ENCODE measurements at places on chromosomes 5 and 9.
A peak's percentile ranks its signal among the peaks of the same experiment; 100 is the strongest.

DNA sequence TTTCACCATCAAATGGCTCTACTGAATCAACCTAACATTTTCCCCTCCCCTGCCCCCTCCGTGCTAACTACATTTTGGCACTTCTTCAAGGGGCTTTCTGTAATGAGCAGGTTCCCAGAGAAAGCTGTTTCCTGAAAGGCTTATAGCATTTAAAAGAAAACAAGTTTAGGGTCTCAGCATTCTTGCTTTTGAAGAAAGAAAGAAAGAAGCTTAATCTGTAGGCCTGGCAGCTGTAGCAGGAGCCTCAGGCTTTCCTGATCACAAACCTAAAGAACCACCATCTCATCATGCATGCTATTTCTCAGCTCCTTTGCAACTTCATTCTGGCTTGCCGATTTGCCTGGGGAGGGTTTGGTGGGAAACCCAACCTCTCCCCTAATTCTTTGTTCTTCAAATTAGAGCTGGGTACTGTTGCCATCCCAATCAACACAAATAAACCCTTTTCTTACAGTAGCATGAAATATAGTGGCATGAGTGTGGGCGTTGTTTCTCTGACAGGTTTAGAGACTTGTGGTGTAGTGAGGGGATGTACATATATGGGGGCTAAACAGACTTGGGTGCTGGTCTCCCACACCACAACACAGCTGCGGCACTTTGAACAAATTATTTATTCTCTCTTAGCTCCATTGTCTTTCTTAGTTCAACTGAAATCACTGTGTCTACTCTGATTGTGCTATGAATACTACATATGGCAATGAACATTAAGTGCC is 160.5 kb upstream of the TNC start:
- DNase-seq: no peak

DNA sequence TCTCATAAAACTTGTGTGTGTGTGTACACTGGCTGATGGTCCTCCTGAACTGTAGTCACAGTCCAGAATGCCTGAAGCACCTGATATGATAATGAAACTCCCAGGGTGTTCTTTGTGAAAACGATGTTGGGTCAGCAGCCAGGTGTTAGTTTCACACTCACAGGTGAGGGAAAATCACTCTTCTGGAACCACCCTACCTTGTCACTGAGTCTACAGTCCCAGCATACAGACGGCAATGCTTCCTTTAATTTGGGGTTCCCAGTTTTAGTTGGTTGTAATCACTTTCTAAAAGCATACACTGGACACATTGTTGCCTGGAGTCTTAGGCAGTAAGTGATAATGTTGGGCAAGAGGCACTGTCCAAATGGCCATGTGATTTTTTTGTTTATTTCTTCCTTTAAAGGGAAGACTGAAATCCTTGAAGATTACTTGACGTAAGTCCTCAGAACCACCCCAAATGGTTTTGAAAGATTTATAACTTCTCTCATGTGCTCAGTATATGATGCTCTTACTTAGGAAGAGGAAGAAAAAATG is 18.2 kb upstream of the MGAT1 start:
- no peak for DNase-seq

- DNase-seq: no peak
Observed at GRCh38 chr9:124052401-124052800, 40.8 kb downstream of the LHX2 start.

DNA sequence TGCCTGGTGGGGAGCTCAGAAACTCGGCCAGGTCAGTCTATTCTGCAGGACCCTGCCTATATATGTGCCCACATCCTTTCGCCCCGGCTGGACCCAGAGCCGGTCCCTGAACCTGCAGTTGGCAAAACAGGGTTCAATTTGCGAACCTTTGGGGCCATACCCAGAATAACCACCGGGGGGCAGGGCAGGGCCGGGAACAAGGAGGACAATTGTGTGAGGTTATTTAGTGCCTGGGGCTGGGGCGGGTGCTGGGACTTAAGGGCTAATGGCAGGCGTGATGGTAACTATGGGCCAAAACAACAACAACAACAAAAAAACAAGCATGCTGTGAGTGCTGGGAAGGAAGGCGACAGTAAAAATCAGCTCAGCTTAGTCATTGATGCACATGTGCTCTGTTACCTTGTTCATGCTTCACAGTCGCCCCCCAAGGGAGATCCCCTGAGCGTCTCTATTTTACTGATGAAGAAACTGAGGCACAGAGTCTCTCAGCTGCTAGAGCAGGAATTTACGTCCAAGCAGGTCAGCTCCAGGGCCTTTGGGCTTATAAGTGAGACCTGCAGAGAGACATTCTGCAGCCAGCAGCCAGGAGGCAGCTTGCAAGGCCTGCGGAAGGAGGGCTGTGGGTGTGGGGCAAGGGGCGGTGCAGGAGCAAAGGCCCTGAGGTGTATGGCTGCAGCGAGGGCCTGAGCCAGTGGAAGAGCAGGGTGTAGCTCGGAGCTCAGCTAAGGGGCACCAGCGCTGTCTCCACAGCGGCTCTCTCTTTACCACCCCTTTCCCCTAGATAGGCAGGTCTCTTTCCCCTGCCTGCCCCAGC is 106.0 kb downstream of the PHF2 start:
- DNase-seq: peak; percentile 64

GRCh38 chr5:15013654-15014463 is 142.3 kb upstream of the ANKH start:
- peak; percentile 83 for DNase-seq

- peak; percentile 97 for DNase-seq
Observed at GRCh38 chr9:129885670-129886106, 50.4 kb downstream of the USP20 start.

DNA sequence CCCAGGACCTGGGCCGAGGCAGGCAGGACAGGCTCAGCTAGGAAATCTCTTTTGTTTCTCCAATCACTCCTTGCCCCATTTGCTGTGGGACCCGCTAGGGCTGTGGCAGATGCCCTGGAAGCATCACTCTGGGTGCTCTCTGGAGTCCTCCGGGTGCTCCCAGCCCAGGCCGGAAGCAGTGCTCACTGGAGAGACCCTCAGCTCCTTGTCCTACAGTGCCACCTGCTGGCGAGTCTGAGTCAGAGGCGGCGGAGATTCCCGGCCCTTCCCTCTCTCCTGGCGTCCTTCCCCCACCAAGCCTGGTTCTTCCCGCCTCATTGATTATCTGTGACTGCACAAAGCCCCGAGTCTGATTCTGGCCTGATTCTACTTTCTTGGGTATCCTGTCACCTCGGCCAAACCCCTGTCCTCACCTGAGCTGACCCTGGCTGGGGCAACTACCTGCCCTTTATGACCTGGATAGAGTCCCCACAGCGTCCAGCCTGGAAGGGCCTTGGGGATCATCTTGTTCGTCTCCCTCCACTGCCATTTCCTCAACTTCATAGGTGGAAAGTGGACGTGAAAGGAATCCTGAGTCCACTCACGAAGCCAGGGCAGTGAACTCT is 7.3 kb upstream of the BARHL1 start:
- DNase-seq: peak; percentile 82

DNA sequence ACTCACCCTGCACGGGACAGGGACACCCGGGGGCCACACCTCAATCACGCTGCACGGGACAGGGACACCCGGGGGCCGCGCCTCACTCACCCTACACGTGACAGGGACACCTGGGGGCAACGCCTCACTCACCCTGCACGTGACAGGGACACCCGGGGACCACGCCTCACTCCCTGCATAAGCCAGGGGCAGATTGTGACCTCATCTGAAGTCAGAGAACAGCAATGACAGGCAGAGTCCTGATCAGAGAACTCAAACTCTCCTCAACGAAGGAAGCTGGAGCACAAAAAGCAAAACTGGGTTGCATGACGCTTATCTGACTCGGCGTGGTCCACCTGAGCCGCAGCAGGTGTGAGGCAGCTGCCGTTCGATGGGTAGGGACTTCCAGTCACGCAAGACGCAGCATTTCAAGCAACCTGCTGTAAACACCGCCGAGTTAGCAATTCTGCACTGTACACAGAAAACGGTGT is 3.2 kb downstream of the TERT start:
- no peak for DNase-seq

DNA sequence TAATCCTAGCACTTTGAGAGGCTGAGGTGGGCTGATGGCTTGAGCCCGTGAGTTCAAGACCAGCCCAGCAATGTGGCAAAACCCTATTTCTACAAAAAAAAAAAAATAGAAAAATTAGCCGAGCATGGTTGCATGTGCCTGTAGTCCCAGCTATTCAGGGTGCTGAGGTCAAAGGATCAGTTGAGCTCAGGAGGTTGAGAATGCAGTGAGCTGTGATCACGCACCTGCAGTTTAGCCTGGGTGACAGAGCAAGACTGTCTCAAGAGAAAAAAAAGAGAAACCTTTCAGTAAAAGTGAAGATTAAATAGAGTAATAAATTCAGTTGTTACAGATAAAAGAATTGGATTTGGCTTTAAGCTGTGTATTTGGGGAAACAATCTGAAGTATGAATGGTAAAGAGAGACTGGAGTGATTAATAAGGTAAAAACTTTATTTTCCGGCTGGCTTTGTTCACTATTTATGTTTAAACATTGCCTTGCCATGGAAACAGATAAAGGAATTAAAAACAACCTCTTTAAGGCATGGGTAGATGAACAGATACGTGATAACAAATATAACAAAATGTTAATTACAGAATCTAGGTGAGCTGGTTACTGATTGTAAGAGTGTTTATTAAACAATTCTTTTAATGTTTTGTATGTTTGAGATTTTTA is 56.0 kb upstream of the PCAT7 start:
- no peak for DNase-seq

GRCh38 chr9:117815315-117815714 is 111.1 kb downstream of the TLR4 start:
- no peak for DNase-seq

GRCh38 chr5:163649514-163649913 is 144.1 kb downstream of the MAT2B start:
- peak; percentile 73 for DNase-seq

DNA sequence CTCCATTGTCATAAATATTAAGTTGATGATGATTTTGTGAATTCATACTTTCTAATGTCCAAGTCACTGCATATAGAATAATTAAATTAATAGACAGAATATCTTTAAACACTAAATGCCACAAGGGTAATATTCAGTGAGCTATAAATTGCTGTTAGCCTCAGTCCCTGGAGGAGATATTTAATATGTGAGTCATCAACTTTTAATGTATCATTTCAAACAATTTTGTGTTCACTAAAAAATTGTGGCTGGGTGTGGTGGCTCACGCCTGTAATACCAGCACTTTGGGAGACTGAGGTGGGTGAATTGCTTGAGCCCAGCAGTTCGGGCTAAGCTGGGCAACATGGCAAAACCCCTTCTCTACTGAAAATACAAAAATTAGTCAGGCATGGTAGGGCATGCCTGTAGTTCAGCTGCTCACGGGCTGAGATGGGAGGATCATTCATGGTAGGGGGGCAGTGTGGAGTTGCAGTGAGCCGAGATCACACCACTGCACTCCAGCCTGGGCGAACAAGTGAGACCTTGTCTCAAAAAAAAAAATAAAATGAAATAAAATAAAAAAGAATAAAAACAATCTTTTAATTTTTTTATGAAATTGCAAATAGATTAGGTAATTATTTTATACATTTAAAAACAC is 717.3 kb upstream of the CHD1 start:
- no peak for DNase-seq

GRCh38 chr9:79221084-79221483 is 350.7 kb upstream of the TLE4 start:
- peak; percentile 97 for DNase-seq

- DNase-seq: peak; percentile 64
Observed at GRCh38 chr5:61330341-61330844, 1.7 kb upstream of the ZSWIM6 start.

DNA sequence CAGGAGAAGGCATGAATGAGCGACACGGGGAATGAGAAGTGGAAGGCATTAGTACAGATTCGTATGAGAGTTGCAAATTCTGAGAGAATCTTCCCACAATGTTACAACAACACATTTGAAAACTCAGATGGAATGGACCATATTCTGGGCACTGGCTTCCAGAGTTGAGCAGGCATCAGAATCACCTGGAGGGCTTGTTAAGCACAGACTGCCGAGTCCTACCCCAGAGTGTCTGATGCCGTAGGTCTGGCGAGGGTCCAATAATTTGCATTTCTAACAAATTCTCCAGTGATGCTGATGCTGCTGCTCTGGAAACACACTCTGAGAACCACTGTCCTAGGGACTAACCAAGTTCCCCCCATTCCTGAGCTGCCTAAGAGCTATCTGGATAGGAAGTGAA is 2.9 kb upstream of the TLX3 start:
- DNase-seq: no peak

DNA sequence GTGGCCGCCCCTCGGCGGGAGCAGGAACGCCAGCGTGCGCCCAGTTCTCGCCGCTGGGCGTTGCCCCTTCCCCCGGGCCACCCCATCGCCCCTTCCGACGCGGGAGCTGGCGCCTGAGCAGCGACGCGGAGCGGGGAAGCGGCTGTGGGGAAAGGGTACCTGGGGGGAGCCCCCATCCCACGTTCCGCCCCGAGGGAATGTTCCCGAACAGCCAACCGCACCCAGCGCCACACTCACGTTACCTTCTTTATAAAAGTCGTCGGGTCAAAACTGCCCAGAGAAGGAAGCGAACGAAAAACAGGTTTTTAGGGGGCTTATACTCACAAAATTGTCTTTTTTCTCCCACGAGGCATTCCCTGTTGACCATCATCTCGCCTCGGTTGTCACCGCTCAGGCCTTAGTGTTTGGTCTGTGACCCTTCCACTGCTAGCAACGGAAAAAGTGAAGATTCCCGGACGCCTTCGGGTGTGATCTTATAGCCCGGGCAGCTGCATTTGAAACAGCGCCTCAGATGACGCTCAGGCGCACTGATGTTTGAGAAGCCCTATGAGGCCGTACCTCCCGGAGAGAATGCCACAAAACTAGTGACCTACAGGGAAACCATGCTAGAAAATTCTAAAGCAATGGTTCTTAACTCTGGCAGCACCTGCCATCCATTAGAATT is 475 bp upstream of the GOLM1 start:
- peak; percentile 67 for DNase-seq

DNA sequence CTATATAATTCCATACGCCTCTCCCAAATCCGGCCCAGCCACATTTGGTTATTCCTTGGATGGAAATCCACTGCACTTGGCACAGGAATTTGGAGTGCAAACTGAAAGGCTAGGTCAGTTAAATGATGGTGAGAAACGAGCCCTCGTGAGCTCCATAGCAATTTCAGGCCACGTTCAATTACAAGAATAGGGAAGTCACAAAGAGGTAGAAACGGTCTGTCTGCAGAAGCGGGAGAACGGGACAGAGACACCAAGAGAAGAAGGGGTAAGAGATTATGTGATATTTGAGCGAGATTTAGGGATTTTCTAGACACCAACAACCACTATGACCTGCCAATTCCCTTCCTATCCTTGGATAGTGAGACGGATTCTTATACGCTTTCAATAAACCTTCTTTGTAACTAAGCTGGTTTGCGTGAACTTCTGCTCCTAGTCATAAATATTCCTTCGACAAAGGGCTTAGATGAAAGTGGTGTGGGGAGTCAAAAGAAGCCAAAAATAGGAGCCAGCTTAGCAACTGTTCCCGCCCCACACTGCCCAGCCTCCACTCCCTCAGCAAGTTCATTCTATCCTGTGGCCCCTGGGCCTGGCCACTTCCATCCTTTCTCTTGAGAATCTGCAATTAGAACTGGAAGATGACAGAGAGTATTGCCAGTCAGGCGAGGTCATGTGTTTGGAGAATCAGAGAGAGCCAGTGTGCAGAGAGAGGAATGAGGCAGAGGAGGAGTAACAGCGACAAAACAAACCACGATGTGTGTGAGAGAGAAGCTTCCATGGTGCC is 118.4 kb downstream of the ZNF608 start:
- peak; percentile 24 for DNase-seq

- no peak for DNase-seq
Observed at GRCh38 chr5:88941581-88941980, 58.6 kb upstream of the MEF2C start.

- DNase-seq: peak; percentile 94
Observed at GRCh38 chr5:172806897-172807672, 27.0 kb upstream of the ERGIC1 start.
